GM23338 (cell line): ENCODE measurements at places on chromosomes 12 and 14.

DNA sequence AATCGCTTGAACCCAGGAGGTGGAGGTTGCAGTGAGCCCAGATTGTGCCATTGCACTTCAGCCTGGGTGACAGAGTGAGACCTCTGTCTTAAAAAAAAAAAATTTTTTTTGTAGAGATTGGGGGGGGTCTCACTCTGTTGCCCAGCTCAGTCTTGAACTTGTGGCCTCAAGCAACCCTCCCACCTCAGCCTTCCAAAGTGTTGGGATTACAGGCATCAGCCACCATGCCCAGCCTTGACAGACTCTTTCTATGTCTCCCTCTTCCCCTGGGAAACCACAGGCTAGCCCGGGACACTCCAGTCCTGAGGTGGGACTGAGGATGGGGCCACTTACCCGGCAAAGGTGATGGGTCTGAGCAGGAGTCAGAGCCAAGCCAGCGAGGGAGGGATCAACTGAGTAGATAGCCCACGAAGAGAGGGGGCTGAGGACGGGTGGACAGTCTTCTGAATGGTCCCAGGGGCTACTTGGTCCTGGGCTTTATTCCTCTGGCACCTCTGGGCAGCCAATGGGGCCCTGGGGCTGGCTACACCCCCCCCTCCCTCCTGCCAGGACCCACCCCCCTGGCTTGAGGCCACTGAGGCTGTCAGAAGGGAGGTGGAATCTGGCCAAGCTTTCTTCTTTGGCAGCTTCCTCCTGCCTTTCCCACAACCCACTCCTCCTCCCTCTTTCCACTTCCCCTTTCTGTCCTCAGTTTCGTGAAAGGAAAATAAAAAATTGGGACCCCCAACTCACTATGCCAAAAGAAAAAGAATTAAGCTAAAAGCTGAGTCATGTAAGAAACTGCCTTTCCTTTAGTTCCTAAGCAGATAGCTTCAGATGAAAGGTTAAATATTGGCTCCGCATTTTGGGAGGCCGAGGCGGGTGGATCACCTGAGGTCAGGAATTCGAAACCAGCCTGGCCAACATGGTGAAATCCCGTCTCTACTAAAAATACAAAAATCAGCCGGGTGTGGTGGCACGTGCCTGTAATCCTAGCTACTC, at the start of gene SDS:
Gene SDS (minus strand): TSS at position 453 of the 981 bp plus-strand sequence. CDS start 4,179 bp downstream, outside the sequence.
- no peak for DNase-seq

- no peak for DNase-seq
These were observed 492.9 kb upstream of the TBX3 start for GRCh38 chr12:115176741-115177400.

GRCh38 chr12:130369816-130370215, 32.1 kb downstream of the PIWIL1 start:
- DNase-seq = no peak

DNA sequence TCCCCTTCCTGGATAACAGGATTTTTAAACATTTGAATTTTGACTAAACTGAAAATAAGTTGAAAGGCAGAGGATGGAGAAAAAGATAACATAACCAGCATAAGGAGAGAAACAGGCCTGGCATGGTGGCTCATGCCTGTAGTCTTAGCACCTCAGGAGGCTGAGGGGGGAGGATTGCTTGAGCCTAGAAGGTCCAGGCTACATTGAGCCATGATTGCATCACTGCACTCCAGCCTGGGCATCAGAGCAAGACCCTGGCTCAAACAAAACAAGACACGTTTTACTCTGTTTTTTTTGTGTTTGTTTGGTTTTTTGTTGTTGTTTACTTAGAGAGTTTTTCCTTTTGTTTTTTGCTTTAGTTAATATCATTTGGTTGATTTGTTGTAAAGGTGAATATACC, 8.7 kb downstream of the AKAP6 start:
- no peak for DNase-seq

DNA sequence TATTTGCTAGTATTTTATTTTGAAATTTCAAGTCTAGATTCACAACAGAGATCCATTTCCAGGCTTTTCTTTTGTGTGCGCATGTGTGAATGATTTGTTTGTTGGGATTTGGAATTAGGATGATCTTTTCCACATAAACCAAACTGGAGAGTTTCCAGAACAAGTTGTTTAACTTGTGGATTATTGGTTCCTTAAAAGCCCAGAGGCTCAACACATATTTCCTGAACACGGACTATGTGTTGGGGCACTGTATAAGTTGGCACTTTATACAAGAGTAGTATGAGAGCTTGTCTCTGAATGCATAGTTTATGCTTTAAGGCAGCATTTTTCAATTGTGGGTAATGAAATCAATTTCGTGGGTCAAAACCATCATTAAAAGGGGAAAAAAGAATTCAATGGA, 67.3 kb upstream of the FUT8 start:
- DNase-seq = no peak

DNA sequence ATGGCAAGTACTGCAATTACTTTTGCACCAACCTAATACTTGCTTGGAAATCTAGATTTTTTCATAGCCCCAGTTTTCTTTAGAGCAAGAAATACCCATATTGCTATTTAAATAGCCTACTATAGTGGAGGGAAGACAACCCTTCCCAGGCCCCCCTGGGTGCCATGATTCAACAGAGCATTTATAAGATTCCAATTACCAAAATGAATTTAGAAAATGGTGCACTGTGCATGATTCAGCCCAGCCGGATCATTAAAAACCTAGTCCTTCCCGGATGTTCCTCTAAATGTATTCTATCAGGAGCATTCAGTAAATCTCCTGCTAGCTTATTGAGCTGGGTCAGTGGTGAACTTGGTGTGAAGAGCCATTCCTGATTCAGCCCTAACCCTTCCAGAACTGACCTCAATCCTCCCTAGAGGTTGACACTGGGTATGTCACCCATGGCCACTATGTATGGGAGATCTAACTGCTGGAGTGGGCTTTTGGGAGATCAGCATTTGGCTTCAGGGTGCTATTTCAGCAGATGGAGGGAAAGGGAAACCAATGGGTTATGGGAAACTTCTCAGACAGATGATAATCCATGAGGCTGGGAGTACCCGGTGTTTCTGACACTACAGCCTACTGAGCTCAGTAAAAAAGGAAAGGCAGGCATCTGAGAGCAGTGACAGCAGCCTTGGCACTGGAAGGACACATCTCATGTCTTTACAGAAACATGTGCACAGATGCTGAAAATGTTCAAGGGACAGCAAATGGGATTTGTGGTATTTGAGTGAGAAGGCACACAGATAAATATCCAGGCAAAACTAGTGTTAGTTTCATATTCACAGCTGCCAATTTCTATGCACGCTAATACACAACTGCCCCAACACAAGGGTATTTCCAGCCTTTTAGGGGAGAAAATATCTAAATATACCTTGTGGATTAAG, 258.9 kb downstream of the DPF3 start:
- DNase-seq = peak; percentile 14
